ENCODE measurements at places on chromosomes 4 and X. TPM values are rescaled to one million over a fixed set of nuclear protein-coding genes. Genes with fewer than 3 reads are reported as not detected.

AMTN gene
- total RNA-seq, result not detected

CCNB3 gene
- total RNA-seq, result 4.3 TPM

F11 gene
- total RNA-seq, result not detected

CYBB gene
- 0.32 TPM for total RNA-seq

HMGB3 gene
- 14.7 TPM for total RNA-seq

ETDB gene
- not detected for total RNA-seq

PHKA1 gene
- 8.6 TPM for total RNA-seq

TMSB15A gene
- 1.7 TPM for total RNA-seq

MAGEA4 gene
- not detected for total RNA-seq

GPC3 gene
- 0.32 TPM for total RNA-seq

TLL1 gene
- total RNA-seq, result 19.0 TPM

ABCD1 gene
- 15.5 TPM for total RNA-seq

SLC49A3 gene
- total RNA-seq, result 7.1 TPM

FDCSP gene
- not detected for total RNA-seq

NXF3 gene
- not detected for total RNA-seq

VSIG4 gene
- not detected for total RNA-seq

LDB2 gene
- total RNA-seq, result 24.2 TPM

CYSLTR1 gene
- under 0.01 TPM for total RNA-seq

EOLA1 gene
- total RNA-seq, result 12.2 TPM
